ENCODE measurements at places on chromosomes 7 and 10.

DNA sequence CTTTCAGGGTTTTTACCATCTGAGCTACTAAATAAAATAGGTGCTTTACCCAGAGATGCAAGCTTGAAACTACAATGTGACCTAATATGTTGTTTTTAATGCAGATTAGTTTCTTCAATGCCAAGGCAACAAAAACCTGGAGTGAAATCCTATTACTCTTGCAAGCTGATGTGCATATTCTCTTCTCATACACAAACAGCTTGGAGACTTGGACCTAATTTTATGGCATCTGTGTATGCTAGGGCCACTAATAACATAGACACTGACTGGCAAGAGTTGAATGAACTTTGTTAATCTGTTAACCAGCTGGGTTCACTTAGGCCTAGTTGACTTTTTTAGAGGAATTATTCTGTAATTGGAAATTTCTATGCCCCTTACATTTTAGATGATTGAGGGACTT lies 23.4 kb upstream of the SMIM30 start:
- DNase-seq = no peak

- no peak for DNase-seq
These were observed 48.0 kb downstream of the SEMA3C start for GRCh38 chr7:80870813-80871212.

DNA sequence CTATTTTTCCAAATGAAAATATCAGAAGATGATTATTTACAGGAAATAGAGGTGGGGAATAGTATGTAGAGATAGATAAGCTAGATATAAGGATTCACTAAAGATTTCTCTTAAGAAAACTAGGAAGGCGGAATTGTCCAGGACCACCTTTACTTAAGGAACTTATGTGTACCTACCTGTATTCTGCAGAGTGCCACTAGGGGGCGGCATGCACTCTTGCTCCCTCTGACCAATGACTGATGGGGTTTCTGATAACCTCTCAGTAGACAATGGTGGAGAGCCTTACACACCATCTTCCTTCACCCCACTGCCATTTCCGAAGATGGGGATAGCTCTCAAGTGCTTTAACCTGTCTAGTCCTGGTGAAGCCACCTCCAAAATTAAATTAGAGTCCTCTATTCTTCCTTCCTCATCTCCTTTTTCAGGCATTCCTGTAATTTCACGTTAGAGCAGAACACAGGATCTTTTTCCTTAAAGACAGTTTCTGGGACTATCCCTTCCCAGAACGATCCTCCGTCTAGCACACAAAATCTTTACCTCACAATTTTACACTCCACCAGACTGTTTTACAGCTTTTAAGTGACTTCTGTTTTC lies 453.1 kb downstream of the SORCS1 start:
- DNase-seq = no peak

GRCh38 chr7:113026941-113027340 lies 59.7 kb downstream of the GPR85 start:
- DNase-seq = no peak

GRCh38 chr10:47336387-47337134 lies 11.6 kb upstream of the RBP3 start:
- DNase-seq = no peak

DNA sequence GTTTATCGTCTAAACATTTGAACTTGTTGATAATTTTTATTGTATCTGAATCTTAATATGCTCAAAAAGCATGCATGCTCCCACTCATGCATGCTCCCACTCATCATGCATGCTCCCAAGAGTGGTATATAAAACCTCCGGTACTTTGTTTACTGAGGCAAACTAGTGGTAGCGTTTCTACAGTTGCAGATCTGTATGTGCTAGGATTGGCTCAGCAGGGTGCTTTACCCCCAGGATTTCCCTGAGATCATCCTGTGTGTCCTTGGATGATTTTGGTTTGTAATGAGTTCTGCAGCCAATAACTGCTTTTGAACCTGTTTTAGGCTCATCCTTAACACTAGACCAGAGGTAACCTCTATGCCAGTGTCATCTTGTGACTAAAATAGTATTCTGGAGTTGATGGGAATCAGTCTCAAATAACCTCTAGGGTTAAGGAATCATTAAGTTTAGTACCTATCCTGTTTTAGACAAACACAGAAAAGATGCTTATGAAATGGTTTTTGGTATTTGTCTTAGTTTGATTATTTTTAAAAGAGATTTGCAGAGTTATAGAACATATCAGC lies 40.4 kb downstream of the PHTF2 start:
- no peak for DNase-seq

- DNase-seq = no peak
These were observed 30.7 kb upstream of the RBM20 start for GRCh38 chr10:110613341-110613995.

DNA sequence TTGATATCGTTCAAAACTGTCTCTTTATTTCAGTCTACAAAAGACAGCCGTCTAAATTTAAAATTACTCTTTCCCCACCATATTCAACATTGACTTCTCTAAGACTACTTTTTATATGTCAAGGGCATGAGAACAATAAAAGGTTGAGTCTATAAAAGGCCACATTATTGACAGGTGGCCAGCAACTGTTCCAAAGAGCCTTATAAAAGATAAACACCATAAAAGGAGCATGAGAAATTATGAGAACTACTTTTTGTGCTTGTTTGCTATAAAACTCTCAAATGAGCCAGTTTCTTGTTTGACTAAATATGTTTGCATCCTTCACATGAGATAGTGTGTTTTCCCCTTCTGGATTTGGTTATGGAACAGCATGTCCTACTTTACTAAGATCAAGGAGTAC lies 189.2 kb downstream of the THSD7A start:
- DNase-seq = no peak

- no peak for DNase-seq
These were observed 8.0 kb downstream of the LRRN3 start for GRCh38 chr7:111098926-111099250.

- no peak for DNase-seq
These were observed 30.2 kb upstream of the EZH2 start for GRCh38 chr7:148914208-148914777.

DNA sequence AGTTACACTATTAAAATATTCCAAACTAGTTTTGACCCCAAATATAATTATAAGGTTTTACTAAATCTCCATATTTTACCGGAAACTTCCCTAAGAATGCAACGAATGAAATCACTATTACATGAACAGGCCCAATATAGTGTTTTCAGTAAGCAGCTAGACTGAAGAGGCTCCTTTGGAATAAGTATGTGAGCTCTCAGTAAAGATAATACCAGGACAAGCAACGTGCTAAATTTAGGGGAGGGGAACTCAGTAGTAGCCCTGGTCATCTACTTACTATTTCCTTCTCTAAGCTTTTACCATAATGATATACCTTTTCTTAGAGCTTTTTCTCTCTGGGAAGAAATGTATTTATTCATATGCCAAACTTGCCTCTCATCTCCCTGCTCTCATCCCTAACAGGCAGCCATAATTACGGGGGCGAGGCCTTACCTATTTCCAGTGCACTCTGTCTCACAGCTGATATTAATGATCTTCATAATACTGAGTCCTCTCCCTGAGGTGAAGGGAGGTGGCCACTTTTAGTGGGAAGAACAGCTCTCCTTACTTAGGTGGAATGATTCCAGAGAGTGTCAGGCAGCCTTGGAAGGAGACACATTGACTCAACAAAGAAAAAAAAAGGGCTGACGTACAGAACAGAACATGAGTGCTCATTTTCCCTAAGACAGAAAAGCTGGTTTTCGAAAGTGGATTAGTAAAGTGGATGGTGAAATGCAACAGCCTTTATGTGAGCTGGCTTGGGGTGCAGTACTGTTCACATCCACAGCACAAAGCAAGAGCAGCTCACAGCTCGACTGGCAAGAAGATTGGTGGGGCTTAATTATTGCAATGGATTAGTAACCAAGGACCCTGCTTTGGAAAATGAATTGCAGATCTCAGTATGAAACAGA lies 165.4 kb downstream of the GLI3 start:
- DNase-seq = no peak

- DNase-seq = no peak
These were observed 62.0 kb downstream of the VSTM4 start for GRCh38 chr10:49053053-49053997.

- no peak for DNase-seq
These were observed 18.6 kb downstream of the OPALIN start for GRCh38 chr10:96339956-96340904.

DNA sequence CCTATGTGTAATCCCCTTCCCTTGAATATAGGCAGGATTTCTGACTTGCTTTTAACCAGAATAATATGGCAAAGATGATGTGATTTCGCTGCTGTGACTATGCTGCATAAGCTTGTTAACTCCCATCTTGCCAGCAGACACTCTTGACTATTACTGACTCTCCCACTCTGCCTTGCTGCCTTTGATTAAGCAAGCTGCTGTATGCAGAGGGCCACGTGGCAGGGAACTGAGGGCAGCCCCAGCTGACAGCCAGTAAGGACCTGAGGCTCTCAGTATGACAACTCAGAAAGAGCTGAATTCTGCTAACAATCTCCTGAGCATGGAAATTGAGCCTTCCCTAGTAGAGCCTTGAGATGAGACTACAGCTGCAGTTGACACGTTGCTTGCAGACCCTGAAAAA lies 279.4 kb upstream of the CACNA2D1 start:
- no peak for DNase-seq

DNA sequence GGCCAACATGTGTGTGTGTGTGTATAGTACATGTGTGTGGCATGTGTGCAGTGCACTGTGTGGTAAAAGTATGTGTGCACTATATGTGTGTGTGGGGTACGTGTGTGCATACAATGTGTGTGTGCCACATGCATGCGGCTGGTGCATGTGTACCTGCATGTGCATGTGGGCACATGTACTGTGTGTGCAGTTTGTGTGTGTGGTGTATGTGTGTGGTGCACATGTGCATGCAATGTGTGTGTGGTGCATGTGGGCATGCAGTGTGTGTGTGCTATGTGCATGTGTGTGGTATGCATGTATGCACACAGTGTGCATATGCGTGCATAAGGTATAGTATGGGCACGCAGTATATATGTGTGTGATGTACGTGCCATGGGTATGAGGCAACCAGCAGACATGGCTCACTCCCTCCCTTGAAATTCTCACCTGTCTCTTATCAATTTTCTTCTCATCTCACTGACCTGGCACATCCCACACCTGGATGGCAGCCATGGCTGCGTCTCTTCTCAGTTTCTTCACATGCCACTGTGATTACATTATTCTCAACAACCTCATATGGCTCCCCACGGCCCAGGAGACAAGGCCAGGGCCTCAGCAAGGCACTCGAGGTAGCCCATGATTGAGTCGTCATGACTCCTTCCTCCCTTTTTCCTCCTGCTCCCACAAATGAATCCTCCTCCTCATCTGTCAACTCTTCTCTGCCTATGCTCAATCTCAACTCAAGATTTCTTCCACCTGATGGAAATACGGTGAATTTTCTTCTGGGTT lies 57.0 kb downstream of the NUDCD3 start:
- DNase-seq = no peak

DNA sequence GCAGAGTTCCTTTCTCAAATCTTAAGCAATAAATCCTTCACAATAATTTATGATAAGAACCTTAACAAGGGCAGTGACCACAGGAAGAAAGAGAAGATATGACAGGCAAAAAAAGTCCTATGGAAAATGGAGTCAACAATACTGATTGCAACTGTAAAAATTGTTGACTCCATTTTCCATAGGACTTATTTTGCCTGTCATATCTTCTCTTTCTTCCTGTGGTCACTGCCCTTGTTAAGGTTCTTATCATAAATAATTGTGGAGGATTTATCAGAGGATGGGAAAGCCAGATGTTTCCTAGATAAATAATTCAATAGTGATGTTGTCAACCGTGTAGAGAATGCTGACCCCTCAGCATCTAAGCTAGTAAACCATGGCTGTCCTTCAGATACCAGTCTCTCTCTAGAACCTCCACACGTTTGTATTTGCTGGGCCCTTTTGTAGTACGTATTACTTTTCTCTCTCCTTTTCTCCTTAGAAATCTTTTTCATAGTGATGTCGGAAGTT lies 172.6 kb upstream of the BET1 start:
- DNase-seq = no peak

DNA sequence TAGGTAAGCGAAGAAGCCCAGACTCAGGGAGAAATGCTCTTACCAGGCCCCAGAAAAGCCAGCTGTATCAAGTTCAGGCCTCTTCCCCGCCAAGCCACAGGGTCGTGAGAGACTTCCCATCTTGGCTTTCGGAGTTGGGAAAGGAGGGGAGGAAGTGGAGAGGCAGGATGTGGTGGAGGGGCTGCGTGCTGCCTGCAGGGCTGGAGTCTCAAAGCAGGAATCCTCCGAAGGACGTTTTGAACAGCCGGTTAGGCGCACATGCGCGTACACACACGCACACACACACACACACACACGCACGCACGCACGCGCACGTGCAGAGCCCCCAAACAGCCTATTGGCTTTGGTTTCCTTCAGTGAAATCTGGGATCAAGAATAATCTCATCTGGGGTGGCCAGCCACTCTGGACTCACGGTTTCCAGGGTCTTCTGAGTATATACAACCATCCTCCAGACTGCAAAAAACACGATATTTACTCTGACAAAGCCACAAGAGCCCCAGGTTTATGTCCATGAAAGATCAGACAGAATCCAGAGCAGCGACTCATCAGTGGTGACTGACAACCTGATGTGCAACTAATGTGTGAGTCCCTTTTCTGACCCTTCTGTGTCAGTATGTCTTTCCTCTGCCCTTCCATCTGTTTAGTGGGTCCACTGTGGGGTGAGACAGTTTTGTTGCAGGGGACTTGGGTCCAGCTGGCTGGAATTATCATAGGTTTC lies 115.0 kb upstream of the ZNF438 start:
- DNase-seq = no peak

DNA sequence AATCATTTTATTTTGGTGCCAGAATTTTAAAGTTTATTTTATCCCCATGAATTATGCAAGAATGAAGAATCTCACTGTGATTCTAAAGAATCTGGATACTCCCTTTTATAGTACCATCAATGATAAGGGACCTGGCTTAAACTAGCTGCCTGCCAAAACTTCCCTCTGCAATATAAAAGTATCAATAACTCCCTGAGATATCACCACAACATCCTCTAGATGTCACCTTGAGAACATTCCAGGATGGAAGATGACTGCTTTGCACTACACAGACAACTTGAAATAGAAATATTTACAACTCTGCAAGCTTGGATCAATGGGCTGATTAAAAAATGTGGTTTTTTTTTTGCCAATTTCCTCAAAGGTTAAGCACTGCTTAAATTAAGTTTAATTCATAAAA lies 142.1 kb downstream of the SLC25A13 start:
- DNase-seq = no peak

Measured in NCI-H2107 (cell line).